ENCODE measurements at places on chromosomes 1 and 21.

- H3K27ac ChIP-seq, result no peak overlapping the region
- H3K4me1 ChIP-seq, result no peaks in the 10 kb centered on the region
- DNase-seq, result no peak
- H3K4me3 ChIP-seq, result no peak overlapping the region
Observed at GRCh38 chr1:76303340-76303717, 228.8 kb downstream of the ST6GALNAC3 start.

DNA sequence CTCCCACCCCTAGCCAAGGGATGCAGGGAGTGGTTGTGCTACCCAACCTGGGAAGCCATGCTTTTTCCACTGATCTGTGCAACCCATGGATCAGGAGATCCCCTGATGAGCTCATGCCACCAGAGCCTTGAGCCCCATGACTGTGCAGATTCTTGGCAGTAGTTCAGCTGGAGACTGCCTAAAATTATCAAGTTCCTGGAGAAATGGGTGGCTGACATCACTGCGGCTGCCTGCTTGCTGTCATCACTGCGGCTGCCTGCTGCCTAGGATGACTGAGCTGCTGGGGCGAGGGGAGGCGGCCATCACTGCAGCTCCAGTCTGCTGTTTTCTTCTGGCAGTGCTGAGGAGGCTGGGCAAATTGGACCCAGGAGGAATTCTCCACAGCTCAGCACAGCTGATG lies 159.2 kb downstream of the AGBL4 start:
- no peaks in the 10 kb centered on the region for H3K27me3 ChIP-seq
- no peak for DNase-seq
- H3K27ac ChIP-seq, result no peak overlapping the region
- H3K36me3 ChIP-seq, result no peaks in the 10 kb centered on the region

GRCh38 chr1:225592362-225593025 lies 60.4 kb downstream of the ENAH start:
- no peak overlapping the region for H3K27ac ChIP-seq
- no peak for DNase-seq
- peaks cover 15% of the 10 kb centered on the region for H3K4me1 ChIP-seq

DNA sequence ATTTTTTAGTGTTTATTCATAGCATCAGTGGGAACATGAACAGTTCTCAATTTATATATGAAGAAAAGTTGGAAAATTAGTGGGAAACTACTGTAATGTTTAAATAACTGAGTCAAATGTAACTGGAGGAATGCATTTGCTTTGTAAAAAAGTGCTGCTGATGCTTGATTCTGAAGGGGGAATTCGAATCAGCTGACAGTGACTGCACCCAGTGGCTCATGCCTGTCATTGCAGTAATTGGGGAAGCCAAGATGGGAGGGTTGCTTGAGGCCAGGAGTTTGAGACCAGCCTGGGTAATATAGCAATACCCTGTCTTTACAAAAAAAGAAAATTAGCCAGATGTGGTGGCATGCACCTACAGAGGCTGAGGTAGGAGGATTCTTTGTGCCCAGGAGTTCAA lies 398.4 kb downstream of the ZP4 start:
- H3K4me1 ChIP-seq, result no peaks in the 10 kb centered on the region
- peaks cover 4% of the 10 kb centered on the region for H3K36me3 ChIP-seq

GRCh38 chr1:195933835-195934234 lies 674.4 kb downstream of the KCNT2 start:
- H3K27me3 ChIP-seq, result no peaks in the 10 kb centered on the region
- H3K27ac ChIP-seq, result no peak overlapping the region
- no peaks in the 10 kb centered on the region for H3K36me3 ChIP-seq
- H3K4me1 ChIP-seq, result no peaks in the 10 kb centered on the region
- no peak for DNase-seq

DNA sequence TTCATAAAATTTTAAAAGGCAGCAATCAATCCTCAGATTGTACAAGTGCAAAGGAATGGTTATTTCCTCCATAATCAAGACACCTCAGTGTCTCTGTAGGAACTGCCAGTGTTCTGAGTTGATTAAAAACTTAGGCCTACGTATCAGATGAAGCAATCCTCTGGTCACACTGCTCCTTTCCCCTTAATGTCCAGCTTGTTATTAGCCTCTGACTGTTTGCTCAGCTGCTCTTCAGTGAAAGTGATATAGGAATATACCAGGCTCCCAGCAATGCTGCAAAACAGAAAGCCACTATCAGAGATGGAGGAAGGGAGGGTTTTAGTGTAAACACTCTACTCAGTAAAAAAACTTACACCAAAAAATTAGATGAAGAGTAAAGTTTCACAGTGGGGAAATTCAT lies 49.8 kb downstream of the SLC35D1 start:
- no peak overlapping the region for H3K27ac ChIP-seq
- no peaks in the 10 kb centered on the region for H3K4me1 ChIP-seq
- peaks cover 15% of the 10 kb centered on the region for H3K36me3 ChIP-seq
- no peaks in the 10 kb centered on the region for H3K27me3 ChIP-seq

- H3K27ac ChIP-seq, result peak overlapping the region; percentile 85
- no peaks in the 10 kb centered on the region for H3K36me3 ChIP-seq
- peaks cover 24% of the 10 kb centered on the region for H3K4me1 ChIP-seq
- DNase-seq, result peak; percentile 61
Observed at GRCh38 chr1:19009882-19010321, 53.4 kb upstream of the IFFO2 start.

DNA sequence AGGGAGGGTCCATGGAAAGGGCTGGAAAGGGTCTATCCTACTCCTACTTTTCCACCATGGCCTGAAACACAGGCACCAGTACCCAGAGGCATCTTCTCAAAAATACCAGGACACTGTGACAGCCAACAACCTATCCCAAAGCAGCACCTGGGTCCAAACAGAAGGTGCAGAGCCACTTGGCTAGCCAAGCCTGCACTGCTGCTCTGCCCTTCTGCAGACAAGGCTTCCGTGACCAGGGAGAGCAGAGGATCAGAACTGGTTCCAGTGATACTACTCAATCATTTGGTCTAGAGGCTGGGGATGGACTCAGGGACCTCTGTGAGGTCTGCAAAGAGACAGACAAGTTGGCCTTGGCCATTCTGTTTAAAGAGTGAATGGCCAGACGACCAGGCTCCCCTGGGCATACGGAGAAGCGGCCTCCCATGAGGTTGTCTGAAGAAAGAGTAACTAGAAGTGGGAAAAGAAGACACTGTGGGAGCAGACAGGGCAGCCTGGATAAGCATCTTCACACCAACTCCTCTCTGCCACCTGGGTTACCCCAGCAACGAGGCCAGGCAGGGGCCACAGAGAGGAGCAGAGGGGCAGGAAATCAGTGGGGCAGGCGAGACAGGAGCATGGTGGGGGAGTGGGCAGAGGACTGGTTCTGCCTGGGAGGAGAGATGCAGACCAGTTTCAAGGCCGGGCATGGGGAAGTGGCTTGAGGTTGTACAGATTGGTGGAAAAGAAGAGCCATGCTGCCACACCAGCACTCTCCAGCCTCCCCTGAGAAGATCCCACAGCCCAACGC lies 5.7 kb downstream of the KCNN3 start:
- no peak overlapping the region for H3K4me3 ChIP-seq
- DNase-seq, result no peak
- H3K27me3 ChIP-seq, result no peaks in the 10 kb centered on the region
- no peak overlapping the region for H3K27ac ChIP-seq

DNA sequence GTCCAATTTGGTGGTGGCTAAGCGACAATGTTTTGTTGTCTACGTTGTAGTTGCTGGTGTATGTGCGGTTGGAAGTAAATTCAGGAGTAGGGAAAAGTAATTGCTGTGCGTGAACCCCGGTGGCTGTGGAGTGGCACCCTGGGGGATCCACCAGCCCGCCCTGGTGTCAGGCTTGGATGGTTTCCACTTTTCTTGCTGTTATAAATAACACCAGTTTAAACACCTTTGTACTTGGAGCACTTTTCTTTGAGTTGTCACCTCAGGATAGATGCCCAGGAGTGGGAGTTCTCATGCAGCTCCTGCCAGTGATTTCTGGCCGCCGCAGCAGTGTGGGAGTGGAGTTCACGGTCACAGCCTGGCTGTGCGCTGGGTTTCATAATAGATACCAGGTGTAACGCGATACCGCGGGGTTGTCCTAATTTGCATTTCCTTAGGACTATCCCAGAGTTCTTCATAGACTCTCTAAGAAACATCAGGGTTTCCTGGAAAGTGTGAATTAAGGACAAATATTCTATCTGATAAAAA lies 12.8 kb upstream of the TMEM200B start:
- no peak for DNase-seq
- no peak overlapping the region for H3K27ac ChIP-seq
- H3K4me3 ChIP-seq, result no peak overlapping the region
- H3K36me3 ChIP-seq, result no peaks in the 10 kb centered on the region
- H3K4me1 ChIP-seq, result no peaks in the 10 kb centered on the region
- H3K27me3 ChIP-seq, result no peaks in the 10 kb centered on the region

DNA sequence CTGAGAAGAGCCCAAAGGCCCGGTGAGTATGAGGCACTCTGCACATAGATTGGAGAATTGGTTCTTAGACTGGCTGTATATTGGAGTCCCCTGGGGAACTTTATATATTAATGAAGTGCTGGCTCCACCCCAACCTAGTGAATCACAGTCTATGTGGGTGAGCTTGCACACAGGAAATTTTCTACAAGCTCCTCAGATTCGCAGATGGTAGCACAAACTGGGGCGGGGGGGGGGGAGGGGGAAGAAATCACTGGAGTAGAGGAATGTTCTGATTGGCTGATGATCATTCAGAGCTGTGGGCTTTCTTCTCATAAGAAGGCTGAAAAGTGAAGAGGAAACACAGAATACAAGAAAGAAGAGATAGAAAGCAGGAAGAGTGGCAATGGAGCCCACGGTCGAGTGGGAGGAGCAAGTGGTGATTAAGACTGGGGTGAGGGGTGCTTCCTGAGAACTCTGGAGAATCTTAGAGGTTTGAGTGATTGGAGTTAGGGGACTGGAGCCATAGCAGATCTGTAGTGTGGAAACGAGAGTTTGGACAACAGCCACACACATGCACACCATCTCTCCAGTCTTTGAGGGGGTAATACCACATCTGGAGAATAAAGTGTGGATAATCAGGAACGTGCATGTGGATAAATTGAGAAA lies 465.9 kb upstream of the DAB1 start:
- H3K36me3 ChIP-seq, result no peaks in the 10 kb centered on the region
- no peak overlapping the region for H3K4me3 ChIP-seq
- no peak for DNase-seq
- no peaks in the 10 kb centered on the region for H3K27me3 ChIP-seq
- no peak overlapping the region for H3K27ac ChIP-seq

DNA sequence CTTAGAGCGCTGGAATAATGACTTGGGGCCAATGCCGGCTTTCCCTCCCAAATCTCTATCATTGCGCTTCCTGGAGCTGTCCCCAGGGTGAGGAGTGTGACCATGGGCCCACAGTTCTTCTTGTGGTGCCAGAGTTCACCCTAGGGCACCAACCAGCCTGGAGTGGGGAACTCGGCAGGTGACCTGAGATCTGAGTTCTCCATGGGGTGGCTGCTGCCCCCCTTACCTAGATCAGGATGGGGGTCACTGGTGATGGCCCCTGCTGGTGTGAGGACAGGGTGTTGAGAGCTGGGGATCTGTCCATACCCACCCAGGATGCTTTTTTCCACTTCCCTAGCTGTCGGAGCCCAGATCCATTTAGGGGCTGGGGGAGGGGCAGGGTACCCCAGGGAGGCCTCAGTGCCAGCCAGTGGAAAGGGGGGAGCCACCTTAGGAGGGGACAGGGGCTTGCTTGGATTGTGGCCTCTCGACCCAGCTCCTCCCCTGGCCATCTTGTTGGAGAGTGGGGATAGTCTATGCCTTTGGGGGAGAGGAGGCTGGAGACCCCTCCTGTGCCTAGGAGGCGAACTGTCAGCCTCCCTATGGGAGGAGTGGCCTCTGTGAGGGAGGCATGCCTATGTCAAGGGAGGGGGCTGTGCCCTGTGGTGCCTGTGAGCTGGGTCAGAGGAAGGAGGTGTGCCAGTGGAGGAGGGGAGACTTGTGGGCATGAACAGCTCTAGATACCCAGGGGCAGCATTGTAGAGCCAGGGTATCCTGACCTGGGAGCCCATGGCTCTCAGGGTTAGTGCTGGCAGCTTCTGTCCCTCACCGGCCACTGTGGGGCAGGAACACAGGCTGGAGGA lies 1.7 kb downstream of the FOXO6 start:
- peaks cover 42% of the 10 kb centered on the region for H3K4me1 ChIP-seq
- H3K27ac ChIP-seq, result no peak overlapping the region
- no peaks in the 10 kb centered on the region for H3K27me3 ChIP-seq
- no peak for DNase-seq

GRCh38 chr1:206456577-206457370 lies 13.5 kb upstream of the IKBKE start:
- no peaks in the 10 kb centered on the region for H3K4me1 ChIP-seq
- H3K27ac ChIP-seq, result no peak overlapping the region
- no peak overlapping the region for H3K4me3 ChIP-seq
- H3K36me3 ChIP-seq, result peaks cover 39% of the 10 kb centered on the region
- DNase-seq, result no peak

- H3K27me3 ChIP-seq, result no peaks in the 10 kb centered on the region
- no peak for DNase-seq
- H3K36me3 ChIP-seq, result no peaks in the 10 kb centered on the region
- H3K4me3 ChIP-seq, result no peak overlapping the region
- no peaks in the 10 kb centered on the region for H3K4me1 ChIP-seq
Observed at GRCh38 chr1:169698976-169699375, 12.4 kb downstream of the SELL start.

- no peaks in the 10 kb centered on the region for H3K27me3 ChIP-seq
- H3K36me3 ChIP-seq, result no peaks in the 10 kb centered on the region
- H3K4me1 ChIP-seq, result no peaks in the 10 kb centered on the region
- H3K4me3 ChIP-seq, result no peak overlapping the region
Observed at GRCh38 chr1:42420911-42421585, 34.8 kb downstream of the ZMYND12 start.

DNA sequence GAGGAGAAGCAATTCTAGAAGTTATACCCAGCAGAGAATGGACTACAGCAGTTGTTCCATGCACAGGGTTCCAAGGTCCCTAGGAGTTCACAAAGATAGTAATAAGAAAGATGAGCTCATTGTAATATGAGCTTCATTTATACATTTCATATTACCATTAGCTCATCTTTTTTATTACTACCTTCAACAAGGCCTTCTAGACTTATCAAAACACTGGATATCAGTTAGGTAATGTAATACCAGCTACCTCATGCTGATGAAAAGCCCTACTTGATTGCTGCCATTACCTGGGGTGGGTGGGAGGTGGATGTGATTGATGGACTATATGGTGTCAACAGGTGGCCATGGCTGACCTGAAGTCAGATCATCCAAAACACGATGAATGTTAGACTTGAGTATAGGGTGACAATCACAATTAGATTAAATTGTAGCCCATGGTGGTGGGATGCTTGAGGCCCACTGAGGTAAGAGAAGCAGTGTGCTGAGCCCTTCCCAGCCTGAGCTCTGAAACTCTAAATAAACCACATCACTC lies 34.1 kb downstream of the SPATA46 start:
- H3K27me3 ChIP-seq, result no peaks in the 10 kb centered on the region
- H3K4me1 ChIP-seq, result no peaks in the 10 kb centered on the region
- DNase-seq, result no peak

DNA sequence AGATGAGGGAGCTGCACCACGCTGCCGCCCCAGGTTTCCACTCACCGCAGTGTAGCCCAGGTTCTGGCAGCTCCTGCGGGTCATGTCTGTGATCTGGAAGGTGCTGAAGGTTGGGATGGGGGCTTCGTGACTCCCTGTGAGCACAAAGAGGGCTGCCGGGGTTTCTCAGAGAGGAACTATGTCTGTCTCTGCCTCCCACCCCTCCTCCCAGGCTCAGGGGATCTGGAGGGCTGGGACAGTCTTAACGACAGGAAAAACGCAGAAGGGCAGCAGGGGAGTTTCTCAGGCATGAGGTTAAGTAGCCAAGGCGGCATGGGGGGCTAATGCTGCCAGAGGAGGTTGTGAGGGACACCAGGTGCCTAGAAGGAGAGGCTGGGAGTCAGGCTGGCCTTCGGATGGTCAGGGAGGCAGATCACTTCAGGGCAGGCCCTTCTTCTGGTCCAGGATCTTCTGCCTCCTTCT lies 656 bp downstream of the SH2D2A start:
- peak overlapping the region; percentile 59 for H3K27ac ChIP-seq
- H3K36me3 ChIP-seq, result no peaks in the 10 kb centered on the region
- no peak for DNase-seq
- H3K27me3 ChIP-seq, result no peaks in the 10 kb centered on the region
- peaks cover 11% of the 10 kb centered on the region for H3K4me1 ChIP-seq
- no peak overlapping the region for H3K4me3 ChIP-seq

Measured in ascending aorta (tissue), 2 donors.